ENCODE measurements at places on chromosomes 13 and 19.

- no peak for DNase-seq
Observed at GRCh38 chr19:51325161-51325976, 13.9 kb downstream of the IGLON5 start.

- no peak for DNase-seq
Observed at GRCh38 chr13:49869519-49869918, 66.6 kb downstream of the SPRYD7 start.

DNA sequence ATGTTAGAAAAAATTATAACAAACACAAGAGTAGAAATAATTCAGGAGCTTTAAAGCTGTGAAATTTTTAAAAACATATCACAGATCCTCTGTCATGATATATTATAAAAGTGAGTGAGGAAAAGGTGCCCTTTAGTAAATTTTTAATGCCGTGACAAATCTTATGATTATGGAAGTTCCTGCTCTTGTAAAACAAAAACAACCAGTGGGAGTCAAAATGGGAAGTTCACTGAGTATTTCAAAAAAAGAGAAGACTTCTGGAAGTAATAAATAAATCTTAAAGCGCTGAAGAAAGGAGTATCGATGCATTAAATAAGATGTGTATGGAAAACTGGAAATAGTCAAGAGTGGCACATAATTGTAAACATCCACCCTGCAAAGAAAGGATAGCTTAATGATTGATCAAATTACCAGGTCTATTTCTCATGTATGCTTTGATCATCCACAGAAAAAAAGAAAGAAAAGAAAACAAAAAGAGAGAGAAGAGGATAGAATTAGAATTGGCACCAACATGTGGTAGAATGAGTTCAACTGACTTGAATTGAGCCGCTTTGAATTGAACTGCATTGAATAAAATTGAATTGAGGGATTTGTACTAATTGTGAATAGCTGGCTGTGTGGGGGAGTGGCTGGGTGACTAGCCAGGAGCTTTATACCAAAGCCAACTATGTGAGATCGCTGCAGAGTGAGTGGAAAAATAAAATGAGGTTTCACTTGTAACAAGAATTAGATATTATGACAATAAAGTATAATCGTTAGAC, 647.6 kb upstream of the SPRY2 start:
- DNase-seq: peak; percentile 66

GRCh38 chr13:67227131-67227983, 2.8 kb downstream of the PCDH9 start:
- no peak for DNase-seq

- peak; percentile 37 for DNase-seq
Observed at GRCh38 chr13:39676315-39676876, 20.9 kb downstream of the COG6 start.

DNA sequence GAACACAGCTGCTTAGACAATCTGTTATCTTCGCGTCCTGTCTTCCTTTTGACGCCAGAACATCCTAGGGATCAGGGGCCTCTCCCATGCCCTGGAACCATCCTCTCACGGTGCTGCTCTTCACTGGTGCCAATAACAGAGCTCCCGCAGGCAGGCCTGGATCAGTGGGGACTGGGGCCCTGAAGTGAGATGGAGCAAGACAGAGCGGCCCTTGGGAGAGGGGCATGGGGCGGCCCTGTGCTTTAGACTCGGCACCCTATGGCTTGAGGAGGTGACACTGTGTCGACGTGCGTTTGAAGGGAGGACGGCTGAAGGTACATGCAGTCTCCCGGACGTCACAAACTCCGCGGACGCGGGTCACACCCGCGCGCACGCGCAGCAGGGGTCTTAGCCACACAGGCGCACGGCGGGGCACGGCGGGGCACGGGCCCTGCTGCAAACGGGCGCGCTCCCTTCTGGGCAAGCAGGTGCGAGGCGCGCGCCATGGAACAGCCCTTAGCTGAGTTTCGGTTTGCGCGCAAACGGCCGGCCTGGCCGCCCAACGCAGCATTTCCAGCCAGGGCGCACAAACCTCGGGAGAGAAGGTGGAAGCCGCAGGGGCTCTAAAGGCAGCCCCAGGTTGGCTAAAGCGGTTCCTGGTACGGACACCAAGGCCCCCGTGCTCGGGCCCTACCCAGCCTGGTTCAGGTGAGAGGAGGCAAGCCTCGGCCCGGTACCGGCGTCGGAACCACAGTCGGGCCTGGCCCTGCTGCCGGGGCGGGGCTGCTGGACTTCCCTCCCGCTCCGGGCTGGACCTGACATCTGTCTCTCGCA, 16.5 kb upstream of the RNF17 start:
- no peak for DNase-seq

DNA sequence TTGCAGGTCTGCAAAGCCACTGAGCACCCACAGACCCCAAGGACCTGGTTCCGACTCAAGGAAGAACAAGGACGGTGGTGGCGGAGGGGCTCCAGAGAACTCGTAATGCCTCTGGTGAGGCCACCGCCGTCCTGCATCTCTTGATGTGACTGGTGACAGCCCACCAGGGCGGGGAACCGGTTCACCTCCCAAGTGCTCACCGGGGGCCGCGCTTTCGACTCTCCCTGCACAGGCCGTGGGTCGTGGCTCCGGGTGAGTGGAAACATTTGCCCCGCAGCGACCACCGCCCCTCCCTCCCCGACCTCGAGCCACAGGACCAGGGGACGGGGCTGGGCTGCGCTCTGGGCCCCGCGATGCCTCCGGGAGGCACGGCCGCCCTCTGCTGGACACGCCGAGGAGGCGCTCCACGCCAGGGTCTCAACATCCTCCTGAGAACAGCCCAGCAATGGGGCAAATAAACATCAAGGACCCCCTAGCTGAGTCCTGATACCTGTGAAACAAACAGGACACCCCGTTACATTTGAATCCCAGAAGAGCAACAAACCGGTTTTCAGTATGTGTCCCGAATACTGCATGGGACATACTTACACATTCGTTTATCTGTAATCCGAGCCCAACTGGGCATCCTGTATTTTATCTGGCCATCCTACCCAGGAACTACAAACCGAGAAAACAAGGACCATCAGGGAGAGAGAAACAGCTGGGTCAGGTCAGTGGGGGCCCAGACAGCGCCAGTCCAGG, 3.9 kb upstream of the PLPP2 start:
- no peak for DNase-seq

DNA sequence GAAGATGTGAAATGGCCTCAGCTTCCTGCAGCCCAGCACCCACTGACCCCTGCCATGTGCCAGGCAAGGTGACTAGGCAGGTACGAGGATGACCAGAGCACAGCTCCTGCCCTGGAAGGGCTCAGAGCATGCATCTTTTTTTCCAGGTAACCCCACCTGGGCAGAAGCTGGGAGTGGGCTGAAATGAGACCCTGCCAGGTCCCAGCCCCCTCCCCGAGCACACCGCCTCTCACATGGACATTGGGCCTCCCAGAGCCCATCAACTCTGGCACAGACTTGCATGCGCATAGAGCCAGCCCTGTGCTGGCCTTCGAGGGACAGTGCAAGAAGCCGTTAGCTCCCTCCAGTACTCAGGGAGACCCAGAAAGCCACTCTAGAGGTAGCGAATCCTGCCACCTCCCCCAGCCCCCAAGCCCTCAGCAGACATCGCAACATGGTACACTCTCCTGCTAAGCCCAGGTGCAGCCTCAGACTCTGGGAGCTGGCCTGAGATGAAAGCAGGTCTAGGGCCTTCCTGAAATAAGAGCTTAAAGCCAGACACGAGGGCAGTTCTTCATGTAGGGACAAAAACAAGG, 8.9 kb upstream of the VSTM2B start:
- no peak for DNase-seq

DNA sequence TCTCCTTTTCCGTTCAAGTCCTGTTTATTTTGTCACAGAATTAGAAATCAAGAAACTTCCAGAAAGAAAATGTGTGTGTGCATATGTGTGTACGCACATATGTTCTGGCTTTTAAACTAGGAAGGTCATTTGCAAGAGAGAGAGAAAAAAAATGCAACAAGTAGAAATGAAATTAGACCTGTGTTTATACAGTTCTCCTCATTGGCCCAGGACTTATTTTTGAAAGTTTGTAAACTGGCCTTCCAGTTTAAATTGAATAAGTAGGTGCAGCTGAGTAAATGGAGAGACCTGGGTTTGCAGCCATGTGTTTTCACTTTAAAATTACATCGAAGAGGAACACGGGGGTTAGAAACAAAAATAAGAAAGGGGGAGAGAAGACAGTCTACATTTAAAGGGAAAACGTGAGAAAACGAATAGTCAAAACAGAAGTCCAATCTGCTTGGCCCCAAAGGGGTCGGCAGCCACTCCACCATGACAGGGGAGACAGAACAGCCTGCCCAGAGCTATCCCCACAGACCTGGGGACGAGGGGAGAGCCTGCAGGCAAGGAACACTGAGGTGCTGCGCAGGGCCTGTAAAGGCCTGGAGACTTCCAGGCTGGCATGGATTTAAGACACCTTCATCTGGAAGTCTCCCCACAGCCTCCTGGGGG, 216.8 kb upstream of the MAB21L1 start:
- no peak for DNase-seq

DNA sequence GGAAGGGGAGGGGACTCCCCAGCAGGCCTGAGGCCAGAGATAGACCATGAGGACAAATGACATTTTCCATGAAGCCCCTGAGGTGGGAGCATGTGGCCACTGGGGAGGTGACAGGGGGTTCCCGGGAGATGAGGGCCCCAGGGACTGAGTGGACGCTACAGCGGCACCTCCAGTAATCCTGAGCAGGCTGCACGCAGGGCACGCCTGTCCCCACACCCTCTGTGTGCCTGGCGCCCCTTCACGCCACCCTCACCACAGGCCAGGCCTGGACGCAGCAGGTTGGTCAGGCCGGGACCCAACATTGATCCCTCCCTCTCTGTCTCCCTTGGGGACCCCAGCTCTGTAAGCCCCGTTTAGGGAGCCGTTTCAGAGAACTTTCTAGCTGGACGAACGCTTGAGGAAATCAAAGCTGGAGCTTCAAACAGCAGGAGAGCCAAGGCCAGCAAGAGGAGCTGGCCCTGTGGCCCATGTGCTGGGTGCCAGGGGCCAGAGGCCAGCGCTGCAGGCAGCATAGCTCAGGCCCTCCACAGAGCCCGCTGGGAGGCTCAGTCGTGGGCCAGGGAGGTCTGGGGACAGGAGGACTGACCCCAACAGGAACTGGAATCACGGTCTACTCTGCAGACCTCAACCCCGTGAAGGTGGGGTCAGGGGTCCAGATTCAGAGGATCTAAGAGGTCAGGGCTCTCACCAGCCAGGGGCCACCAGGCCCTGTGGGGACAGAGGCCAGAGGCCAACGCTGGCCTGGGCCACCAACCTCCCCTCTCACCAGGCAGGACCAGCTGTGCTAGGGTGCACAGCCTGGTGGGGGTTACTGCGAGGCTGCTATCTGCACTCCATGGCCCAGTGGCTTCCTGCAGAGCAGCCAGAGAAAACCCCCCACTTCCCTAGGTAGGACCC, 14.6 kb downstream of the LSM4 start:
- DNase-seq: no peak

DNA sequence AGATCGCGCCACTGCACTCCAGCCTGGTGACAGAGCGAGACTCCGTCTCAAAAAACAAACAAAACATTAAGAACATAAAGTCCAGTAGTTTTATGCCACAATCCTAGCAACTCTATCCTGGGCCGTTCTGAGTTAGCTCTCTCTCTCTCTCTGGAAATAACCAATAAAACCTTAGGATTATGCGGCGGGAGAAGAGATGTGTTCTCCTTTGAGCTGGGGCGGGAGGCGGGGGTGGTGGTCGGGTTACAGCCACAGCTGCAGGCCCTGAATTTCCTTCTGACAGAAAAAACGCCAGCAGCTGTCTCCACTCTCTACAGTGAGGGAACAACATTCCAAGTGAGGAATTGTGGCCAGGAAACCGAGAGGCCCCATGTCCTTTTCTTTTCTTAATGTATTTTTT, 9.1 kb upstream of the PNMA8A start:
- no peak for DNase-seq

DNA sequence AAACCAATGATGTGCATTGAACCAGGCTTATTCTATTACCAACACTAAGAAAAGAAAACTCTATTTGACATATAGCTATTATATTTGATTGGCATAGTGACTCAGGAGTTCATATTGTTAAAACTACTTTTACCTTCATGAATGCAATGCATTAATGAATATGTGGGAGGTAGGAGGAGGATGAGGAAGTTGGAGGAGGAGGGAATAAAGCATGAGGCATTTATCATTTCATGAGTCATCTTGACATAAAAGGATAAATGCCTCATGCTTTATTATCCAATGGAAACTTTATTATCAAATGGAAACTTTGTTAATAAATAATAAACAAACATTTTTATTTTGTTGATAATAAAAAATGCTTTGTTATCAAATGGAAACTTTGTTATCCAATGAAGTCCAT, 116.5 kb downstream of the SPRY2 start:
- no peak for DNase-seq

DNA sequence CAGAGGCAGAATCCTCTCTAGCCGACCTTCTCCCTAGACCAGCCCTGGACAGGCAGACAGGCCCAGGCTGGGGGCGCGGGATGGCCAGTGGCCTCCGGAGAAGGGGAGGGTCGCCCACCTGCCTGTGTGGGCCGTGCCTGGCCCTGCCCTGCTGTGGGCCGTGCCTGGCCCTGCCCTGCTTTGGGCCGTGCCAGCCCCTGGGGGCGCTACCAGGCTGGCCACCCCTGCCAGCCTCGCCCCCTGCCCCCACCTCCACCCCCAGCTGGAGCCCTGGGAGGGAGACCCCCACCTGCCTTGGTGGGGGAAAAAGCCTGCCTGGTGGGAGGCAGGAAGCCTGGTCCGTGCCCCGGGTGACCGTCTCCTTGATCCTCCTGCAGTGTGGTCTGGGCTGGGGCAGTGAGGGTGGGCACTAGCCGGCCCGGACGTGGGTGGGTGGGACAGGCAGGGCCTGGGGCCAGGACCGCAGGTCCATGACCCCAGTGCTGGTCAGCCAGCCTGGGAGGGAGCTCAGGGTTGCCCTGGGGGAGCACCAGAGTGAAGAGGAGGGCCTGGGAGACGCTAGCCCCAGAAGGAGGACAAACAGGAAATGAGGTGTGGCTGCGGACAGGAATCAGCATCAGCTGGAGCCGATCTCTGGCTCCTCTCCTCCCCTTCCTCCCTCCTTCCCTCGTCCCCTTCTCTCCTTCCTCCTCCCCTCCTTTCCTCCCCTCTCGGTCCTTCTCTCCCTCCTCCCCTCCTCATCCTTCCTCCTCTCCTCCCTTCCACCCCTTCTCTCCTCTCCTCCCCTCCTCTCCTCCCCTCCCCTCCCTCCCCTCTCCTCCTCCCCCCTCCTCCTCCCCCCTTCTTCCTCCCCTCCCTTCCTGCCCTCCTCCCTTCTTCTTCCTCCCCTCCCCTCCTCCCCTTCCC, 5.1 kb upstream of the MKNK2 start:
- no peak for DNase-seq
